ENCODE measurements at places on chromosomes 3 and 15.
A peak's percentile ranks its signal among the peaks of the same experiment; 100 is the strongest.

DNA sequence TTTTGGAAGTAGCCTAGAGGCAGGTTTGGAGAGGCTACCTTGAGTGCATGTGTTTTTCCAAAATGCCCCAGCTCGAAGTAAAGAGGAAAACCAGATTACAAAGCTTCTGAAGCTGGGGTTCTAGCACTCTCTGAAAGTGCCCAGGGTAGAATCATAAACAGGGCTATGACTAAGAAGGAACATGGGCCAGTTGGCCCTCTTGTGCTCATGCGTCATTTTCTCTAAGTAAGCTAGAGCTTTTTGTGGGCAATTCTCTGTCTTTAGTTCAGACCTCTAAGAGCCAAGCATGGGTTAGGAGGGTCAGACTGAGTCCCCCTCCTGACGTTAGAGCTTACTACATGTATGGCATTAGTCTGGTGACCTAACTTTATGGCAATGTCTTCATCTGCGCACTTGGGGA, 129.5 kb upstream of the UMPS start:
- DNase-seq: no peak

- DNase-seq: no peak
Observed at GRCh38 chr3:66603151-66603611, 102.4 kb upstream of the LRIG1 start.

- no peak for DNase-seq
Observed at GRCh38 chr15:38610748-38611147, 46.1 kb upstream of the RASGRP1 start.

GRCh38 chr3:67460841-67461510, 193.4 kb downstream of the SUCLG2 start:
- DNase-seq: no peak

GRCh38 chr15:98686983-98687382, 38.6 kb downstream of the IGF1R start:
- DNase-seq: no peak

- no peak for DNase-seq
Observed at GRCh38 chr15:51620641-51621040, 1.9 kb downstream of the DMXL2 start.

DNA sequence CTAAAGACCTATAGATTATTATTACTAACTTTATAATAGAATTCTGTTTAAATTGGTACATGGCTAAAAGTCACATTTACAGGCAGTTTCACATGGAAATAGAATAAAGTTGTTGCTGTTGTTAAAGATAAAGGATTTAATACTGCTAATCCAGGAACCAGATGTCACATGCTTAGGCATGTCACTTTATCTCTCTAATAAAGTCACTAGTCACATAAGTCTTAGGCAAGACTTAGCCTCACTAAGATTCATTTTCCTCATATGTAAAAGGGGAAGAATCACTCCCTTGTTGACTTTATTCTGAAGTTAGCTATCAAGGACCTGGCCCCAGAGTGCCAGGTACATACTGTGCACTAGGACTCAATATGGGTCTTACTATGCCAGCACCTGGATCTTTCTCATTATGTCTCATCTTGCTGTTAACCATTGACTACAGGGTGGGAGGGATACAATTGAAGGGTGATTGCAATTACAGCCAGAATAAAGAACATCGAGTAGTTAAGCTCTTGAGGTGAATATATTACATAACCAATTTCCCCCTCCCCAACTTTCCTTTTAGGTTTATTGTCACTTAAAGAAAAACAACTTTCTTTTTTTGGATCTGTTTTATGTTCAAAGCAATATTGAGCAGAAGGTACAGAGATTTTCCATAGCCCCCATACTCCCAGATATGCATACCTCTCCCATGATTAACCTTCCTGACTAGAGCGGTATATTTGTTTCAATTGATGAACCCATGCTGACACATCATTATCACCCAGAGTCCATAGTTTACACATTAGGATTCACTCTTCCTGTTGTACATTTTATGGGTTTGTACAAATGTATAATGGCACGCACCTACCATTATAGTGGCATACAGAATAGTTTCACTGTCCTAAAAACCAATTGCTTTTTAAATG, 36.6 kb downstream of the LNP1 start:
- no peak for DNase-seq

GRCh38 chr3:86782866-86783265, 208.1 kb downstream of the VGLL3 start:
- no peak for DNase-seq

DNA sequence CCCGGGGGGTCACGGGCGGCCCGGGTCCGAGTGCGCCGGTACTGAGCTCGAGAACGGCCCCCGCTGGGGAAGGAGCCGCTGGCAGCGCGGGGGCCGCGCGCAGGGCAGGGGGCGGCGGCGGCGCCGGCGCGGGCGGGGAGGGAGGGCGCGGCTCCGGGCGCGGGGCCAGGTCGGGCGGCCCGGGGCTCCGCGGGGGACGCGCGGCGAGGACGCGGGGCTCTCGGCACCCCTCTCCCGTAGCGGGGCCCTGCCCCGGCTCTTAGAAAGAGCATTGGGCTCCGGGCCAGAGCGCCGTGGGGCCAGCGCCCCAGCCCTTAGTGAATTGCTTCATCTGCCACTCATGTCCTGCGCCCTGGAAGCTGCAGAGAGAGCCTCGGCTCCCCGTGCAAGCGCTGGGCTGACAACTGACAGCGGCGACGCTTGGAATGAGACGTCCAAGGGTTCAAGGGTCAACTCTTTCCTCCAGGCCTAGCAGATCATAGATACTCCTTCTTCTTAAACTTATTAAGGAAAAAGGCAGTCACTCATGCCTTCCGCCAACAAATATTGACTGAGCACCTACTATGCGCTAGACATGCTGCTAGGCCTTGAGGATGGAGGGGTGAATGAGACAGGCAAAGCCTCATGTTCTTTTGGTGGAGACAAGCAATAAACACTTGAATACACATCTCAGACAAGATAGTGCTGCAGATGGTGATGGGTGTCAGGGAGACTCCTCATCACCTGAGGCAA, 140.8 kb downstream of the SMAD6 start:
- DNase-seq: no peak

DNA sequence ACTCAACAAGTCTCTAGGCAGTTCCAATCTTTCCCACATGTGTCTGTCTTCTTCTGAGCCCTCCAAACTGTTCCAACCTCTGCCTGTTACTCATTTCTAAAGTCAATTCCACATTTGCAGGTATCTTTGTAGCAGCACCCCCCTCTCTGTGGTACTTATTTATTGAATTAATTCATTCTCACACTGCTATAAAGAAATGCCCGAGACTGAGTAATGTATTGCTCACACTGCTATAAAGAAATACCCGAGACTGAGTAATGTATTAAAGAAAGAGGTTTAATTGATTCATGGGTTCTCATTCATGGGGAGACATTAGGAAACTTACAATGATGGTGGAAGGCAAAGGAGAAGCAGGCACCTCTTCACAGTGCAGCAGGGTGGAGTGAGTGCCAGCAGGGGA, 1413.8 kb downstream of the SI start:
- no peak for DNase-seq

GRCh38 chr3:119322835-119323722, 28.9 kb downstream of the ARHGAP31 start:
- DNase-seq: peak; percentile 92

DNA sequence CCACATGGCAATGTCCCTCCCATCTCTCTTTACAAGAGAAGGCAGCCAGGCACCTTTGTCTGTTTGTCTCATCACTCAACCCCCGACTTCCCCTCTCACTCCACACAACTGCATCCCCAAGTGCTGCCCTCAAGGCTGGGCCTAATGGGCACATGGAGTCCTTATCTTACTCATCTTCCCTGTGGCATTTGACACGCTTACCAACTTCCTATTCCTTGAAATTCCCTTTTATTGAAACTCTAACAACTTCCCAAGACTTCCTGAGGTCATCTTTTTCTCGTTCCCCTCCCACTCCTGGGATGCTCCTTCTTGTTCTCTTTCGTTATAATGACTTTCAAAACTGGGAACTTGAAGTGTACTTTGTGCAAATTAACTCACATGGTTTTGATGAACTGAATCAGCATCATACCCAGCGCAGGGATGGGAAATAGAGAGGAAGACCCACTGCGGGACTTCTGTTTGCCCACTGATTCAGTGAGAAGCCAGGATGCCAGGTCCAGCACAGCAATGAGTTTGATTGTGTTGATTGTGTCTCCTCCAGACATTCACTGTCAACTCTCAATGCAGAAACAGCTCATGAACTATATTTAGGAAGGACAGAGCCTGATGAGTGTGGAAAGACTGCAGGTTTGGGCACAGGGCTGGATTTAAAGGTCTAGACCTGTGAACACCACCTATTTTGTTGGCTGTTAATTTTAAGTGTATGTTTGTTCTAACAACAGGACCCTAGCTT, 104.7 kb upstream of the TNIK start:
- no peak for DNase-seq

DNA sequence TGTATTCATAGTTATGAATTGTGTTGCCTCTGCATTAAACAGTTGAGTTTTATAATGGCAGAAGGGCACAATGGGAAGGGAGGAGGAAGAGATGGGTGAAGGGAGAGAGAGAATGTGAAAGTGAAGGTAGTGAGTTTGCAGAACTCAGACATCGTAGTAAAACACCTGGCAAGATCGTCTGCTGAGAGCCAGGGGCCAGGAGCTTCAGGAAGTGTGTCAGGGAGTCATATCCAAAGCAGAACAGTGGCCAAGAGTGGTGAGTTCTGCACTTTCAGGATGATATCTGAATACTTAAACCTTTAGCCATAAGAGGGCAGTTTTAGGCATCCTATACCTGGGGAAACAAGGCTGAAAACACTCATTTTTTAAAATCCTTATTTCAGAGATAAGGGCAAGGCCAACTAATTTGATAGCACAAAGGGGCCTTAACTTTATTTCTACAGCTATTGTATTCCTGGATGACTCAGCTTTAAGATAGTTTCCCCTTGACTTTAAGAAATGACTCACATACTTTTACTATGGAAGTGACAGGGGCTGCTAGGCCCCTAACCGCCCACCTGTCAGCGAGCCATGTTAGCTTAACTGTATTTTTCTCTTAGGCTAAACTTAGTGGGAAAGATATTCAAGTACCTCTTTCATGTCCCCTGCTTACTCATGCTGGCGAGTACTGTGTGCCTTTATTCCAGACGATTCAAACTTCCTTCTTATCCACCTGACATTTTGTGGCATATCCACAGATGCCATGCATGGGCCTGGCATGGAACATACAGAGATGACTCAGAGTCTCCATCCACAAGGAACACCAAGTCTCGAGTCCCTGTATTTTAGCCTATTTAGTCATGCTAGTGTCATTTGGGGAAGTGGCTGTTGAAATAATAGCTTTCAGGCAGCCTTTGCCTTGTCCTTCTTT, 53.9 kb downstream of the RLBP1 start:
- peak; percentile 58 for DNase-seq

GRCh38 chr3:139940622-139941021, 5.6 kb downstream of the CLSTN2 start:
- no peak for DNase-seq

DNA sequence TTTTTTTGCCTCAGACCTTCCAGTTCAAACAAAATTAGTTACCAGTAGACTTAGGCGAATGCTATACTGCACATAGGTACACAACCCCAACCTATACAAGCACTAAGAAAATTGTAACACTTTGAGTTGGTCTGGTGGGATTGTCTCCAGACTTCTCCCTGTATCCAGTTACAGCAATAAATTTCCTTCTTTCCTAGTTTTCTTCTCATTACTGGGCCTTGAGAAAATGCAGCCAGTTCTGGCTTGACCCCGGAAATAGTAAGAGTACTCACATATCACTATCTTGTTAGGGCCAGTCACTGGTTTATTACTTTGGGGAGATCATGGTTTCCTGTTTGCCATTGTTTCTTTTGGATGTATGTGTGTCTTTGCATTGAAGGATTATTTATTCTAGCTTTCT, 868.4 kb downstream of the DIPK2A start:
- DNase-seq: no peak

- no peak for DNase-seq
Observed at GRCh38 chr3:31412832-31413231, 119.9 kb upstream of the STT3B start.

DNA sequence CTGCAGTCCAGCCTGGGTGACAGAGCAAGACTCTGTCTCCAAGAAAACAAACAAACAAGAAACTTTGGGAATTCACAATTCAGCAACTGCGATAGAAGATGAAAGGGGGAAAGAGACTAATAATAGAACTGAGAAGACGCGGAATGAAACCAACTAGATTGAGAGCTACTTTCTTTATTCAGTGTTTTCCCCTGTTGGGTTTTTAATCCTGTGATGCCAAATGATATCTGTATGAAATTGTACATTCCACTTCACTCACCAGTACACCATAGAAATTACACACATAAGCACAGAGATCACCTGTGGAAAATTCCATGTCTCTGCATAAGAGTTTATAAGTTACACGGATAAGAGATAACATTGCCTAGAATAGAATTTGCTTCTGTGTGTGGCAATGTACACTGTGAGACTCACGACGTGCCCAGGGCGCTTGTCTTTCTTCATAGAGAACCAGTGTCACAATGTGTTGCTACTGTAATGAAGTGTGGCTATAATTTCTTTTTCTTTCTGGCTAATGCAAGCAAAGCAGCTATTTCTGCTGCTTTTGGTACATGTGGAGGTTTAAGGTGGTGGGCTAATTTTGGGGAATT, 17.7 kb upstream of the CHST2 start:
- DNase-seq: no peak

GRCh38 chr3:17025594-17026139, 140.9 kb downstream of the PLCL2 start:
- peak; percentile 33 for DNase-seq

- DNase-seq: no peak
Observed at GRCh38 chr3:46105306-46105919, 78.1 kb upstream of the XCR1 start.

DNA sequence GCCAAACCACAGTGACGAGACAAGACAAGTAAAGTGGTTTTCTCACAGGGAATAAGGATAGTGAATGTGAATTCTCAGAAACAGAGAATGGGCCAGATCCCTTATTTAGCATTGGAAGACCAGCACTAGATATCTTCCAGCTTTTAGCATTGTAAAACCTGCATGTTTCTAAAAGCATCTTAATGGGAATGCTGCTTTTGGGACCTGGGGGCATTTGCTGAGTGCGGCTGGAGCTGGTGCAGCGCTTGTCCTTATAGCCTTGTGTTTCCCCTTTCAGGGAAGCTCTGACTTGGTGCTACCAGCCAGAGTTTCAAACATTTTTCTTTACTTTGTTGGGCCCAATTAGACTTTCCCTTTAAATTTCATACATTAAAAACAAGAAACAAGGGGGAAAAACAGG, 52.9 kb downstream of the CLSTN2 start:
- DNase-seq: no peak

GRCh38 chr3:123330441-123330991, 118.4 kb downstream of the ADCY5 start:
- DNase-seq: no peak

DNA sequence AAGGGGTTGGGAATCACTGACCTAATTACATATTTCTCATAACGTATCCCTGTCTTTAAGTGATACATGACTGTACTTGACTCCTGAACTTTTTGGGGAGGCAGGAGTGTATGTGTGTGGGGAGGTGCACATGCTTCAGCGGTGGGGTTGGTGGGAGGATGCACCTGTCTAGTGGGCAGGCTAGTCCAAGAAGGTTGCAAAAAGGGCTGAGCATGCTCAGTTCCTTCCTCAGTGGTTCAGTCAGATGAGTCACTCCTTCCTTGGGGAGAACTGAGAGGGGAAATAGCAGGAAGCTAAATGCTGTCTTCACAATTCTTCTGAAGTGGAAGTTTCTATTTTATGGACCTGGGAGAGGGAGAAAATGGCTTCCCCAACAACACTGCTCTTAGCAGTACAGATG, 24.6 kb upstream of the AP4E1 start:
- DNase-seq: no peak
